Activated CD4-positive, alpha-beta memory T cell treated with anti-CD3 and anti-CD28 coated beads, Interleukin-2, amount 10 ng/mL, durations not matched to agents 7 days and 5 days (primary cell): ENCODE measurements at places on chromosomes 6 and 20. TPM values are rescaled to one million over a fixed set of nuclear protein-coding genes. Genes with fewer than 3 reads are reported as not detected.
A peak's percentile ranks its signal among the peaks of the same experiment; 100 is the strongest.

Gene NOX3
- total RNA-seq, result not detected

- peaks cover 20% of the 10 kb centered on the region for H3K36me3 ChIP-seq
- H3K27ac ChIP-seq, result no peak overlapping the region
- no peak overlapping the region for H3K4me3 ChIP-seq
- peaks cover 7% of the 10 kb centered on the region for H3K4me1 ChIP-seq
Measured at GRCh38 chr6:130269969-130270635, 47.4 kb upstream of the SAMD3 start.

GRCh38 chr6:74213995-74214394, 518.0 kb downstream of the CD109 start:
- DNase-seq, result no peak
- no peaks in the 10 kb centered on the region for H3K4me1 ChIP-seq

DNA sequence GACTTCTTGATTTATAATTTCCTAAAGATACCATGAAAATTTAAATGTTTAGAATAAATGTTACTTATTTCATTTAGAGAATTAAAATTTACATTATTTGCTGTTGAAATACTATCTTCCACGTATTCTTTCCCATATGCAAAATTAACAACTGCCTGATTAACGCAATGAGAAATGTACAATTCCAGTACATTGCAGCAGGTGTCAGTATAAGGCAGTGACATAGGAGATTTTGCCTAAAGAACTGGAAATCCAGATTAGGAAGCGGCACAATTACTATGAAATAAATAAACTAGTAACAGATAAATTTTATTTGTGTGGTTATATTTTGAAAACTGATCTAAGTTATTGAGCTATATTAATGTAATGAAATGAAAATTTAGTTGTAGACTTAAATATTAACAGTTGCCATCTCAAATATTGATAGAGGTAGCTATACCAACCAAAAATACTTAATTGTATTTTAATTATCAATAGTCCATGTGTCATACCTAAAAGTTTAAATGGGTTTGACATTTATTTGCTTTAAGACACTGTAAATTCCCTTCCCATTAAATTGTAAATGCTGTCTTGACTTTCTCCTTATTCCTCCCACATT, 300.2 kb downstream of the UTRN start:
- no peak overlapping the region for H3K27ac ChIP-seq
- peaks cover 29% of the 10 kb centered on the region for H3K36me3 ChIP-seq
- no peak overlapping the region for H3K4me3 ChIP-seq
- no peak for DNase-seq

- peak overlapping the region; percentile 92 for H3K27ac ChIP-seq
- peaks cover 3% of the 10 kb centered on the region for H3K36me3 ChIP-seq
- peak; percentile 47 for DNase-seq
- H3K4me3 ChIP-seq, result peak overlapping the region; percentile 93
- H3K27me3 ChIP-seq, result no peaks in the 10 kb centered on the region
Measured at GRCh38 chr6:20211941-20212391, 303 bp downstream of the MBOAT1 start.

- H3K4me1 ChIP-seq, result peaks cover 19% of the 10 kb centered on the region
- no peaks in the 10 kb centered on the region for H3K36me3 ChIP-seq
- DNase-seq, result no peak
- no peaks in the 10 kb centered on the region for H3K27me3 ChIP-seq
- H3K4me3 ChIP-seq, result no peak overlapping the region
- H3K27ac ChIP-seq, result no peak overlapping the region
Measured at GRCh38 chr6:5663259-5663658, 343.5 kb downstream of the NRN1 start.
